ENCODE measurements at places on chromosomes 5 and 9.

DNA sequence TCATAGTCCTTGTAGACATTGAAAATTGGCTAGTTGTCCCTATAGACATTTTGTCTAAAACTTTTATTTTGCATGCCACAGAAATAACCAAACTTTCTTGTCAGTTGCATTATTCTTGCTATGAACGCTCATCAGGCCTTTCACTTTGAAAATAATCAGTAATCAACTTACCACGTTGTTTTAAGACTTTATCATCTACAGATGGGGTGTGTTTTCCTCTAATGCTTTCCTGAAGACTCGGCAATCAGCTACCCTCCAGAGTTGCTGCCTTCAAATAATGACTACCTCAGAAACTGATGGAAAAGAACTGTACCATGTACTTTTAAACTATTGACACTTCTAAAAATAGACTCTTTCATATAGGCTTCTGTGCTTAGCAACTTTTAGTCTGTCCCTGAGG, 33.5 kb upstream of the HSPB3 start:
- DNase-seq = no peak

DNA sequence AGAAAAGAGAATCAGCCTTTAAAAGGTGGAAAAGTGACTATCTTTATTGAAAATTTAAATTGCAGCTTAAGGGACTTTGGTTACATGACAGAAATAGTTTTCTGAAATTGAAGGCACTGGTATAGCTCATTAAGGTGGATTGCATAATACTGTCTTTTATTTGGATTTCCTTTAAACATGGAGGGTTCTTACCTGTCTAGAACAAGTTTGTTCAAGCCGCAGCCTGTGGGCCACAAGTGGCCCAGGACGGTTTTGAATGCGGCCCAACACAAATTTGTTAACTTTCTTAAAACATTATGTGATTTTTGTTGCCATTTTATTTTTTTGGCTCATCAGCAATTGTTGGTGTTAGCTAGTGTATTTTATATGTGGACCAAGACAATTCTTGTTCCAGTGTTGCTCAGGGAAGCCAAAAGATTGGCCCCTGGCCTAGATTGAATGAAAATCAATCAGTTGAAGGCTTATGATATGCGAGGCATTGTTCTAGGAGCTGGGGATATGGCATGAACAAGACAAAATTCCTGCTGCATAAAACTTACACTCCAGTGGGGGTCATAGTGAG, 18.0 kb downstream of the NNT start:
- DNase-seq = no peak

DNA sequence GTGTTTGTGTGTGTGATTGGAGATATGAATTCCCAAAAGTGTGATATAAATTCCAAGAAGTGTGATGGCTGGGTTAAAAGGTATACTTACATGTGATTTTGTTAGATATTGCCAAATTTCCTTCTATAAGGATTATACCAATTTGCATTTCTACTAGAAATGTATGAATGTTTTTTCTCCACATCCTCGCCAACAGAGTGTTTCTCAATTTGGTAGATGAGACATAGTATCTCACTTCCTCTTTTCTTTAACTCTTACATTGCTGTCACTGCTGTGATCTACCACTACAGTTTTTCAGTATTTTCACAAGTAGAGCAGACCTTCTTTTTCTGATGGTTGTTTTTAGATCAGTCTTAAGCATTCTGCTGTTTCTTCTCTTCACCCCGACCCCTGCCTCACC, 111.3 kb downstream of the FER start:
- DNase-seq = no peak

DNA sequence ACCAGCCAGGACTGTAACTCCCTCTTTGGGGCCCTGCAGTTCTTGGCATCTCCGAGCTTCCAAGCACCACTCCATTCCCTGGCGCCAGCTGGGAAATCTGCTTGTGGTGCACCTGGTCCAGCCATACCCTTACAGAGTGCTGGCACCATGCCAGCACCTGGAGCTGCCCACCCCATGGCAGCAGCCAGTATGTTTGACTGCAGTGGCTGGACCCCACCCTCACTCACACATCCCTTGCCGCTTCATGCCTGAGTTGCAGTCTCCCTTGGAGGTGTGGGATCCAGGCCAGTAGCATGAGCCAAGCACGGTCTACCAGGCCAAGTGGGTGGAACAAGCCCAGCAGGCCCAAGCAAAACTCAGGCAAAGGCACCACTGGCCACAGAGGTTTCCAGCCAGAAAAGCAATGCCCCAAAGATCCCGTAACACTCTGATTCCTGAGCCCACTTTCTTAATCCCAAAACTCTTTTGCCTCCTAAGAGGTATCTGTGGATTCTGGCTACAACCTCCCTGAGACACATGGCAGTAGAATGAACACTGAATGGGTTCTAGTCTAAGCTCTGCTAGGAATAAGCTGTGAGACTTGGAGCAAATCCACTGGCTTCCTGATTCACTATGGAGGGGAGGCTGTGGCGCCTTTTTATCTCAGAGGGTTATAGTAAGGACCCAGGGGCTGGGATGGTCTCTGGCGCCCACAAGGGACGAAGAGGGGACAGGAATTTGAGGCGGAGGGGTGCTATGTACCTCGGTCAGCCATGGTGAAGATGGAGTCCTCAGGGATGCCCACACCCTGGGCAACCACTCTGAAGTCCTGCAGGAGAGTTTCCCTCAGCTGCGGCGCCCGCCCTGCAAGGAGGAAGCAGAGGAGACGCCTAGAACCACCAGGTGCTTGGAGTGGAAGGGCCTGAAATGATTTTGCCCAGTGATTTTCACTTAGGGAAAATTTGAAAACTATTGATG, 5.6 kb downstream of the AMBP start:
- DNase-seq = no peak

GRCh38 chr5:115313052-115313451, 16.6 kb upstream of the CCDC112 start:
- peak; percentile 18 for DNase-seq

GRCh38 chr9:113622600-113623400, 159.3 kb downstream of the RGS3 start:
- DNase-seq = peak; percentile 50

- DNase-seq = no peak
Observed at GRCh38 chr5:59037941-59038797, 455.3 kb downstream of the RAB3C start.

DNA sequence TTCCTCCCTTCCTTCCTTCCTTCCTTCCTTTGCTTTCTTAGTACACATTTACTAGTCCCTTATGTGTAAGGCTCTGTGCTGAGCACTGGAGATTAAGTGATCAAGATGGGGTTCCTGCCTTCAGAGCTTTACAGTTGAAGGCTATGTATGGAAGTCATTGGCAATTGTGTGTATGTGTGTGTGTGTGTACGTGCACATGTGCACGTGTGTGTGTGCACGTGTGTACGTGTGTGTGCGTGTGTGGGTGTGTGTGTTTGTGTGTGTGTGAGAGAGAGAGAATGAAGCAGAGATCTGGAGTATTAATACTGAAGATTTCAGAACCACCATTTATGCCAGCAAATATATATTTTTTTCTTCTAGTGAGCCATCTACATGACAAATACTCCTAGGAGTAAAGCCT, 184.9 kb upstream of the NFIB start:
- no peak for DNase-seq

DNA sequence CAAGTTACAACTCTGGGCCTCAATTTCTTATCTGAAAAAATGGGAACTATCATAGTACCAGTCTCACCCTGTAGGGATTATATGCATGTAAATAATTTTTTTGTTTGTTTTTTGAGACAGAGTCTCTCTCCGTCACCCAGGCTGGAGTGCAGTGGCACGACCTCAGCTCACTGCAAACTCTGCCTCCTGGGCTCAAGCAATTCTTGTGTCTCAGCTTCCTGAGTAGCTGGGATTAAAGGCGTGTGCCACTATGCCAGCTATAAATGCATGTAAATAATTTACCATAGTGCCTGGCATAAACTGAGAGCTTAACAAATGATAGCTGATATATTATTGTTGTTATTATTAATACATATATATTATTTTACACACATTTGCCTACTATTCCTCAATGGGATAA, 3.0 kb upstream of the ARHGAP26 start:
- DNase-seq = no peak

DNA sequence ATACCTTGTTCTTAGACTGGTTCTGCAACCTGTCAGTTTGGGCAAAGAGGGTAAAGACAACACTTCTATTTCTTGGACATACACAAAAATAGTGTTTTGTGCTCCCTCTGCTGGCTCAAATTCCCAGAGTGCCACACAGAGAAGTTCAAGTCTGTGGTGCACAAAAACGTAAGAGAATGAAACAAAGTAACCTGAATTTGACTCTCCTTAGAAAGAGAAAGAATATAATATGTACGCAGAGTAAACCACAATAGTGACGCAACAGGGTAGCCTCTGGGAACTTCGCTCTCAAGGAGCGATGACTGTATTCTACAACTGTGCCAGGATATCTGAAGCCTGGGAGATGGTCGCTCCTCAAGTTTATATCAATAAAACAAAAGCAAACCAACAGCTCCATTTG, 18.5 kb downstream of the DDX31 start:
- peak; percentile 66 for DNase-seq

- no peak for DNase-seq
Observed at GRCh38 chr5:4479426-4479825, 660.7 kb upstream of the ADAMTS16 start.

DNA sequence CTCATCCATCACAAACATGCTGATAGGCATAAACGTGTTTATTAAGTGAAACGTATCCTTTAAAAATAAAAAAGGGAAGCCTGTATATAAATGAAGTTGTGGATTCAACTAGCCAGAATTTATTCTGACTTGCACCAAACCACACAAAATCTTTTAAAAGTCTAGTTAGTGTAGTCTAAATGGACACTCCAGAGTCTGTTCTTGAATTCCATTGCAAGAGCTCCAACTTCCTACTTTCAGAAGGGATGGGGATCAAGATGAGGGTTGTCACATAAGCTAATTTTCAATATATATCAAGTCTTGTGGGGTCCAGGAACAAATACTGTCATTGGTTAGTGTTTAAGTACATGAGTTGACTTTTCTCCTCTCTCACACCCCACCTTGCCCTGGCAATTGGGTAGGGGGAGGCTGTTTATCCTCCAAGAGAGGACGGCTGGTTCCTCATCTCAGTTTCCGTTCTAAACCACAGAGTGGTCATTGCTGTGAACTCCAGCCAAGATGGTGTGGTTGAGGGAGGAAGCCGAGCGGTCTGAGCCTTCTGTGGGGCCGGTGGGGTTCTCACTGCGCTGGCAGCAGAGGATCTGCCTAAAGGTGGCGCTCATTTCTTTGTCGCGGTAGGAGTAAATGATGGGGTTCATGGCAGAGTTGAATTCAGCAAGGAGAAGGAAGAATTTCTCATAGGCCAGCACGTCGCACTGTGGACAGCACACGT, 163.2 kb downstream of the LPAR1 start:
- peak; percentile 61 for DNase-seq

- DNase-seq = no peak
Observed at GRCh38 chr5:168969326-168969886, 331.5 kb downstream of the SLIT3 start.

DNA sequence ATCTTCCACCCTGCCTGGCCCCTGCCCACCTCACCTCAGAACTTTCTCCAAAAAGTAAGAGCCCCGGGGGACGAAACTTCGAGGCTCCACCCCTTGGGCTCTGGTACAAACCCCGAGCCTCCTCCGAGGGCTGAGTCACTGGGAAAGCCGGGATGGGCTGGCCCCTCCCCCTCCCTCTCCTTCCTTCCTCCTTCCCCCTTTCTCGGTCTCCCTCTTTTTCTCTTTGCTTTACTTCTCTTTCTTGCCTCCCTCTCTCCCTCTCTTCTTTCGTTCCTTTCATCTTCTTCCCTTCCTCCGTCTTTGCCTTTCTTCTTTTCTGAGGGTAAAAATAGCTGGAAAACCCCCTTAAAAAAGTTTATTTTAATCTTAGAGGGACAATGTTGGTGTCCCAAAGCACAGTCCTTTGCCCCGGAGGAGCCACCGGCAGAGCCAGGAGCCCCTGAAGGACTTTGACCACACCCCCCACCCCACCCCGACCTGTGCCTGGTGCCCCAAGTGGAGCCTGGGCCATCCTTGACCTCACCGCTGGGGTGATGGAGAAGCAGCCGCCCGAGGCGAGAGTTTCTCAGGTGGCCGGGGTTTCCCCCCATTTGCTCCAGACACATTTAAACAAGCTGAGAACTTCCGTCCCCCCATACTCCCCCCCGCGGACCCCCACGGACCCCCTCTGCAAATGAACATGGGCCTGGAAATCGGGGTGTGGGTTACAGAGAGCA, 5.7 kb upstream of the NOTCH1 start:
- no peak for DNase-seq

DNA sequence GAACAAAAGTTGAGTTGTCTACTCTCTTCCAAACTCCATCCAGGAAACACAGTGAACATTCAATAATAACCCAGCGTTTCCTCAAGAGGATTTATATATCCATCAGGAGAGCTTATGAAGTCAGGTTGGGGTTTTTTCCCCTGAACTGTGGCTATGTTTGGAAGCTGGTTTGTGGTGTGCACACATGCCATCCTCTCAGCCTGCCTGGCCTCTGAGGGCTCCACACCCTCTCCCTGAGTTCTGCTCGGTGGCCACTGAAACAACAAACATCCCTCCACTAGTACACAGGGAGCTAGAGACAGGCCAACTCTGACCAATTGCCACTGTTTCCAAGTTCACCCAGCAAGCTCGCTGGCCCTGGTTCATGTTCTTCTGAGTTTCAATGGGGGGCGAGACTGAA, 35.7 kb downstream of the SMIM23 start:
- no peak for DNase-seq

DNA sequence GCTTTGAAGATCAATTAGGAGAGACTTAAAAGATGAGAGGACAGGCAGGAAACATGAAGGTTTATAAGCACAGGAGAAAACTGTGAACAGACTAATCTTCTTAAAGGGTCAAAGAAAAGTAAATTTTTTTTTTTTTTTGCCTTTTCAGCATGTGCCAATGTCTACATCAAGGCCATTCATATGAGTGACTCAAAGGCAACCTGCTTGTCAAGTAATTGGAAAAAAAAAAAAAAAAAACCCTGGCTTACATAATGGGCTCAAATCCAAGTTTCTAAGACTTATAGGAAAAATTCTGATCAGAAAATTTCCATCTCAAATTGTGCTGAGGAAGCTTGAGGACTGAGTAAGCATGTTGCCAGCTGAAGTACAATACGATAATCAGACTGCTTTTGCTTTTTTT, 15.9 kb downstream of the PPP2R2B start:
- DNase-seq = no peak

GRCh38 chr9:33117796-33118195, 41.3 kb upstream of the SMU1 start:
- no peak for DNase-seq

GRCh38 chr5:40165106-40165788, 514.5 kb upstream of the PTGER4 start:
- no peak for DNase-seq

- DNase-seq = no peak
Observed at GRCh38 chr9:20980832-20981455, 50.5 kb downstream of the HACD4 start.

- peak; percentile 62 for DNase-seq
Observed at GRCh38 chr5:66742083-66742895, 146.1 kb downstream of the MAST4 start.

DNA sequence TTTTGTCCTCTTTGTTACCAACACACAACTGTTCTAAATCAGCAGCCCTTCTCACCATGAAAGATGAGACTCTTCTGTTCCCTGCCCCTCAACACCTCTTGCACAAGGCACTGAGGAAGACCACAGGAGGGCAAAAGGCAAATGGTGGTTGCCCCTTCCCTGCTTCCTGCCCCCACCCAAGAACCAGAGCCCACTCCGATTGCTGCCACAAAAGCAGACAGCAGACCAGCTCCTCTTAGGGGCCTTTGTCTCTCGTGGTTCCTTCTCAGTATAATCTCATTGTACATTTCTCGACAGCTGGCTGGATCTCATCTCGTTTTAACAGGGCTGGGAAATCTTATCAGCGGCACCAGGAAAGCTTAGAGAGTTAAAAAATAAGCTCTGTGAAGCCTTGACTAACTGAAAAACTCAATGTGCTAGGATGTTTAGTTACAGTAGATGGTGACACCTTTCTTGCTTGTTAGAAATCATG, 1.1 kb downstream of the MVB12B start:
- no peak for DNase-seq

All from SK-MEL-5 (cell line).